Substantia nigra (tissue), 51 donors: ENCODE measurements at places on chromosomes 4 and X.

- DNase-seq = no peak
Measured at GRCh38 chr4:17103231-17103630, 204.8 kb upstream of the LDB2 start.

- no peak for DNase-seq
Measured at GRCh38 chr4:106022454-106022853, 127.2 kb downstream of the NPNT start.

DNA sequence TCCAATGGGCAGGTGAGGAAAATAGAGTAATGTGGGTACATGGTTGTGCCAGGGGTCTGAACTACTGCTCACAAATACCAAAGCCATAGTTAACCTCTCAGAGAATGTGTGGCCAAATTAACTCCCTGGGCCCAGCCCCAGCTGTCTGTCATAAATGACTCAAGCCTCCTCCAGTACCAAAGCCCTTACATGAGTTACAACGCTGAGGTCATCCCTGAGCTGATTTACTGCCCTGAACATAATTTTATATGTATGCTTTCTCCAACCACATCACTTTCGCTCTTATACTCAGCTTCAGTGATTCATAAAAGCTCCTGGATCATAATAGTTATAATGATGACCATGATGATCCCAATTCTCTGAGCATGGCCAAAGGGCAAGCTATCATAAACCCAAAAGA is 283.9 kb downstream of the NKX6-1 start:
- DNase-seq = no peak

DNA sequence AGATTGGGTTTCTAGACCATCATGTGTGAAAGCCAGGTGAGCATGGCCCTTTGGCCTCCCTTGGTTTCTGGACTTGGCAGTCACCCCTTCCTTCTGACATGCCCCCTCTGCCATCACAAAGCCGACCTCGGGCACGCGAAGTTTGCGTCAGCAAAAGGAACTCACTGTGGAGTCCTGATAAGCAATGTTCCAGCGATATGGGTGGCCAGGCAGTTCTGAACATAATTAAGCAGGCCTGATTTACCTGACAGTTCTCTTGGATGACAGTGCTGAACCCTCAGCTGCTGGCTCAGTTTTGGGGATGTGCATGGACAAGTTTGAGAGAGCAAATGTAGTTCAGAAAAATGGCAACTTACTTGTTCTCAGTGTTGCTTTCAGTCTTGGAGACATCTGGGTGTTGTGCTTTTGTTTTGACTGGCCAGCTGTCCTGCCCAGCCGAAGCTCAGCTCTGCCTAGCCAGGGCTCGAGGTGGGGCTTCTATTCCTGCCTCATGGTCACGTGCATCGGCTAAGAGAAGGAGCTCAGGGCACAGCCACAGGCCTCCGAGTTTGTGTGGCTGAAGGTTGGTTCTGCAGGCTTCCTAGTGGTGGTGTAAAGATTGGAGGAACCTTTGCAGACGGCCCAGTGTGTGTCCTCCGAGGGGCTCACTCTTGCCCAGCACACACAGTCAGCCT is 78.3 kb downstream of the CLDN34 start:
- no peak for DNase-seq

DNA sequence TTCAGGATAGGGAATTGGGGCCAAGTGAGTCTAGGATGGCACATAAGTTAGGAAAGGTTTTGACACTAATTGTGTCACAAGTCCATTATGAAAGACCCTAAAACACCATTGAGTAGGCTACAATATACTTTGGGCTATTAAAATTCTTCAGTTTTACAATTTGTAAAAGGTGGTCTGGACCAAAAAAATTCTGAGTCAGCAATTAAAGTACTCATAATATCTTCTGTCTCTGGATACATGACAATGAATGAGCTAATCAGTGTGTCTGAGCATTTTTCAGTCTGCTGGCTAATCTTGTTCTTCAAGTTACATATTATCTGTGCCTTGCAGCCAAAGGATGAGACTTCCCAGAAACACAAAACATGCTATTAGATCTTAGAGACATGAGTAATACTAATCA is 14.3 kb downstream of the ARMCX1 start:
- no peak for DNase-seq

- no peak for DNase-seq
Measured at GRCh38 chrX:20197641-20198210, 56.1 kb upstream of the EIF1AX start.

GRCh38 chrX:38968344-38969216 is 167.3 kb downstream of the MID1IP1 start:
- DNase-seq = no peak

- no peak for DNase-seq
Measured at GRCh38 chr4:152117933-152118507, 357.2 kb upstream of the GATB start.

- DNase-seq = peak; percentile 2
Measured at GRCh38 chrX:51496501-51497291, at the start of gene NUDT11. Gene NUDT11 (minus strand): TSS chrX:51496592. CDS start chrX:51496444, 148 bp downstream.

DNA sequence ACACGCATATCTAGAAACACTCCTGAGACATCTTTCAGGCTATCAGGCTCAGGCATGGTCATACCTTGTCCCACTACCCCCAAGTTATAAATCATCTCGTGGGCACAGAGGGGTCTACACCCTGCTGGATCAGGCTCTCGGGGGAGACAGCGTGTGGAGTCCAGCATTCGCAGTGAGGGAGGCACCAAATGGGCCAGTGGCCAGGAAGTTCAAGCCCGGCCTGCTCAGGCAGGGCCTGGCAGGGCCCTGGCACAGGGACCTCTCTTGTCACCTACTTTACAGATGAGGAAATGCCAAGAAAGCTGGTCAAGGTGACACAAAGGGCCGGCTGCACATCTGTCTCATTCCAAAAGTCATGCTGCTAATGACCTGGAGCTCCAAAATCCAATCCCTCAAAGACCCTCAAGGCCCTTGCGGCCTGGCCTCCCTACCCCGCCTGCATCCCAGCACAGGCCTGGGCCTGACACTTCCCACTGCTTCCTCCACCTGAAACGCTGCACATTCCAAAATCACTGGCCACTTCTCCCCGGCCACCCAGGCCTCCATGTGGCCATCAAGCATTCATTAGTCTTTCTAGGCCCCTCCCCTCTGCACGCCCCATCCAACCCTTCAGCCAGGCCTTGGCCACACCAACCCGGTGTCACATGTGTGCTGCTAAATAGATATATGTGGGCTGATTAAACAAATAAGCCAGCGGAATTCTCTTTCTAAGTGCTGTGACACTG is 35.6 kb downstream of the ACOX3 start:
- no peak for DNase-seq

DNA sequence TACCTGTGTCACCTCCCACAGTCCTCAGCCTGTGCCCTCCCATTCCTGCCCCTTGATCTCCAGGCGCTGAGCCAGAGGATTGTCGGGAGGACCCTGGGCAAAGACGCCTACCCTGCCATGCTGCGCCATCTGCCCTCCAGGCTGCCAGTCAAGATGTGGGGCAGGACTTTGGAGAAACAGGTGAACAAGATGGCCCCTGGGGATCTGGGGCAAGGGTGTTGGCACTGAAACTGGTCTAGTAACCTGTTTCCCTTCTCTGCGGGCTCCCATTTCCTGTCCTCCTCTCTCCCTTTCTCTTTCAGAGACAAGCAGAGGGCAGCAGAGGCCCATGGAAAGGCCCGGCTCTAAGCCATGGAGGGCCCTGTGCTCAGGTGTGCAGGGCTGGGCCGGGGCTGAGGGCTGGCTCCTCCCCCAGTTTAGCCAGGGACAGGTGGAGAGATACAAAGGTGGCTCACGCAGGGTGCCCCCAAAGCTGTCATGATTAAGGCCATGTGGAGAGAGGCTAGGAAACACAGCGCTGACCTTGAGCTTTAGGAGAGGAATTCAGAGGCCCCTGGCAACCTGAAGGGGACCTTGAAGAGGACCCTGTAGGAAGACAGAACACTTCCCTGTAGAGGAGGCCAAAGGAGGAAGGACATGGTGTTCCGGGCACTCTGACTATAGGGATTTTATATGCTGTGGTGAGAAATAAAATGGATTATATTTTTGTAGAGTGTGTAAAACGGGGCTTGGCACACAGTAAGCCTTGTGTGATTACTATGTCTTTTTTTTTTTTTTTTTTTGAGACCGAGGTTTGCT is at the start of gene GLOD5:
TSS of gene GLOD5 (plus strand) at position 74 of the 798 bp plus-strand sequence. CDS start at position 118, 44 bp downstream.
- no peak for DNase-seq

DNA sequence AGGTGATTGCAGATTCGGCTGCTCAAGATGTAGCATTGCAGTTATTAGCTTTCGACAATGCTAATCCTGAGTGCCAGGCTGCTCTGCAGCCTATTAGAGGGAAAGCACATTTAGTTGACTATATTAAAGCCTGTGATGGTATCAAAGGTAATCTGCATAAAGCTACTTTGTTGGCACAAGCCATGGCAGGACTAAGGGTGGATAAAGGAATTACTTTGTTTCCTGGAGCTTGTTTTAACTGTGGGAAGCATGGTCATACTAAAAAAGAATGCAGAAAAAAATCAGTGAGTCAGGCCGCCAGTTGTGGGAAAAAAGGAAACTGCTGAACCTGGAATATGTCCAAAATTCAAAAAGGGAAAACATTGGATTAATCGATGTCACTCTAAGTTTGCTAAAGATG is 154.9 kb upstream of the TECRL start:
- DNase-seq = no peak

DNA sequence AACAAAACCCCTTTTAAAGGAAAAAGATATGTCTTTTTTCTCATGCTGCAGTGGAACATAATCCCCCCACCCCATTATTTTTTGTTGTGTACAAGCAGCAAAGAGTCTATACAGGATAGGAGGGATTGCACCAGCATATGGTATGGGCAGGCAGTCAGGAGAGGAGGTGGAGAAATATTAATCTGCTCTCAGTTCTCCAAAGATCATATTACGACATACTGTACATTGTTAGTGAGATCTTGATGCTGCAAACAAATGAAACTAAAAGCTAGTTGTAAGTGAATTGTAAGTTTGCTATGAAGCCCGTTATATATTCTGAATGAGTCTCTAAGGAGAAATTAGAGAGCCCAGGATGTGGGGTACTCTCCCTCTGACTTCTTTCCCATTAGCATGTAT is 75.3 kb downstream of the RAPGEF2 start:
- DNase-seq = no peak

DNA sequence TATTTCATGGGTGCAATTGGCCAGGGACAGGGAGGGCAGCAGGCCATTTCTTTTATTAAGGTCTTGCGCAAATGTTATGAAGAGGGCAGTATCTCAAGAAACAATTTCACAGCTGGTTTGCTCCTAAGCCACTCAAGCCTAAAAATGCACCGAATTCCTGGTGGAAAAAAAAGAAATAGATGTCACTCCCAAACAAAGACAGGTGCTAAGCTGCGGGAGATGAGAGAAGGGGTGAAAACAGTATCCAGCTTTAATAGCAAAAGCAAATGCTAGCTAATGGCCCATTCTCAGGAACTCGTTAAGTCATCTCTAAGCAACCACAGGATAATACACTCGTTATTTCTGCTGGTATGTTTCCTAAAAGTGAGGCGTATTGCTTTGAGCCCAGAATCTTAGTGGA is 116.4 kb downstream of the ARX start:
- DNase-seq = no peak

DNA sequence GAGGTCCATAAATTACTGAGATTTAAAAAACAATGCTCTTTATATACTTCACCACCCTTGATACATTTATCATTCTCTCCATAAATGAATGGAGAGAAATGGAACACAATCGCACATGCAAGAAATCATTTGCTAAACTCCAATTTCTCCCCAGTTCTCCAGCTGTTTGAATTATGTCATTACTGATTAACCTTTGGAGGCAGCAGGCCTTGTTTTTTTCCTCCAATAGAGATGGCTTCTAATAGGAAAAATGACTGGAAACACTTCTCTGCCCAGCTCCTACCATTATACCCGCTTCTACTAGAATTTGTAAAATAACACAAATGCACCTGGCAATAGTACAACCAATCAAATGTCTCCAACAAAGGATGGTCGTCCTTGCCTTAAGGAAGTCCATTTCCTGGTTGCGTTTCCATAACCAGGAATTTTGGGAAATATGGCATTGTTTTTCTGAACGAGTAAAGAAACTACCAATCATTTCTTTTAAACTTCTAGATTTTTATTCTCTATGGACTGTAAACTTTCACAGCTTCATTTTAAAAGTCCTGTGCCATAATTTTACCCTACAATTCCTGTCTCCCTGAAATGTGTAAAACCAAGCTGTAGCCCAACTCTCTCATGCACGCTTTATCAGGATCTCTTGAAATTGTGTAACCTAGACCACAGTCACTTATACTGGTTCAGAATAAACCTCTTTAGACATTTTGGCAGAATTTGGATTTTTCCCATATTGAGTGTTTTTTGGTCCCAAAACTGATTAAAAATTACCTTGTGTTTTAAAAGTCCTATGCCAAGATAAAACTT is 60.1 kb downstream of the APBB2 start:
- no peak for DNase-seq

GRCh38 chr4:12911750-12912358 is 572.3 kb downstream of the RAB28 start:
- no peak for DNase-seq

DNA sequence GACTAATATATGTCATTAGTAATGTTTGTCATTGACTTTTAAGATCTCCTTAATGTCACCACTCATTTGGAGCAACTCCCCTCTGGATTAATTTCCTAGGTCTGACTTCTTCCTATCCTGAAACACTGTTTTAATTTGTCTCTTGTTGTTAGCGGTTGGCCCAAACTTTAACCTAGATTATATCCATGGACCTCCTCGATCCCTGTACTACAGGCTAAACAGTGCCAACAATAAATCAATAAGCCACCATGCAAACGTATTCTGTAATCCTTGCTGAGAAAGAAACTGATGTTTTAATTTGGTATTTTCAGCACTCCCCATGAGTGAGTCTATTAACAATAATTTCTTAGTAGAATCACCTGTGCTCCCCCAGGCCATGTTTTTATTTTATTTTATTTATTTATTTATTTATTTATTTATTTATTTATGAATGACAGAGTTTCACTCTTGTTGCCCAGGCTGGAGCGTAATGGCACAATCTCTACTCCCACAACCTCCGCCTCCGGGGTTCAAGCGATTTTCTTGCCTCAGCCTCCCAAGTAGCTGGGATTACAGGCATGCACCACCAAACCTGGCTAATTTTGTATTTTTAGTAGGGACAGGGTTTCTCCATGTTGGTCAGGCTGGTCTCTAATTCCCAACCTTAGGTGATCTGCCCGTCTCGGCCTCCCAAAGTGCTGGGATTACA is 204.1 kb downstream of the IL15 start:
- DNase-seq = no peak

DNA sequence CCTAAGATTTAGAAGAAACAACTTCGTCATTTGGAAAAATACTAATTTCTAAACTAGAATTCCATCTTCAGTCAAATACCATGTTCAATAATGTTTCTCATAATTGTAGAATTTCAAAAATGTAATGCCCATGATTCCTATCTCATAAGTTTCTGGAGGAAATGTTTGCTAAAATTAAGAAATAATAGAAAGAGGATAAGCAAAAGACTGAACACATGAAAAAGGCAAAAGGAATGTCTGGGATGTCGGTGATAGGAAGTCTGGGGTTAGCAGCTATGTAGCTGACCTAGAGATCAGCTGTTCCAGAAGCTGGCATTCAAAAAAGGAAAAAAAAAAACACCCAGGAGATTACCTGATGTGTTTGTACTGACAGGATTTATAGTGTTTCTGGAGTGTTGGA is 18.9 kb upstream of the PCDH10 start:
- no peak for DNase-seq

- no peak for DNase-seq
Measured at GRCh38 chr4:7424553-7425111, 10.1 kb downstream of the PSAPL1 start.
